ENCODE measurements at places on chromosomes 1 and 21.

DNA sequence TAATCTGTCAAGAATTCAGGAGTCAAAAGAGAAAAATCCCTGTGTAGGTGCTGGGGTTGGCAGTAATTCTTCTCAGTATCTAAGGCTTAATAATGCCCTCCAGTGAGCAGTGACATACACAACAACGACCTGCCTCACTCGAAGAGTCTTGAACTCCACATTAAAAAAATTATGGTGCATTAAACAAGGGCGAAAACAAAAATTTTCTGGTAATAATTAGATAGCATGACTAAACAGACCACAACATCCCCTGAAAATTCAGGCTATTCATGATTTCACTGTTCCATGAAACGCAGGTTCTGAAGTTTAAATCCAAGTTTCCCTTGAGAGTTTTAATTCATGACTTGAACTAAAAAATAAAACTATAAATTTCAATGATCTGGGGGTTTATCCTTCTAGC lies 5.1 kb downstream of the SRSF4 start:
- no peak overlapping the region for H3K27ac ChIP-seq
- no peak for DNase-seq
- no peaks in the 10 kb centered on the region for H3K27me3 ChIP-seq
- peaks cover 2% of the 10 kb centered on the region for H3K4me1 ChIP-seq
- H3K4me3 ChIP-seq: no peak overlapping the region

GRCh38 chr1:51699391-51699790 lies 82.5 kb downstream of the OSBPL9 start:
- H3K4me3 ChIP-seq: no peak overlapping the region
- peaks cover 10% of the 10 kb centered on the region for H3K4me1 ChIP-seq
- DNase-seq: no peak
- H3K27me3 ChIP-seq: no peaks in the 10 kb centered on the region

DNA sequence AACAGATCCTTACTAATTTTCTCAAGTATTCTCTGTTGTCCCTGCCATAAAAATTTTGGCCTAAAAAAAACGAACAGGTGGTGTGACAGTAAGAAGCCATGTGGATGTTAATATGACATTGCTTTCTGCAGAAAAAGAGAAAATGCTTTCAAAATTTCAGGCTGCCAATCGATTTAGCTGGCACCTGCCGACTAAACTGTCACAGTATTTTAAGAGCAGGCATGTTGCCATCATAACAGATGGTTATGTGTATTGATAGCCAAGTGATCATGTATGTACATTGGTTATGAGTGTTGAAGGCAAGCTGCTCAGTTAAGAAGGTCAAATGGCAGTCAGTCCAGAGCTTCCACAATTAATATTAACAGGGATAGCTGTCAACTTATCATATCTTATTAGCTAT lies 1017.0 kb downstream of the MRPL39 start:
- no peaks in the 10 kb centered on the region for H3K36me3 ChIP-seq
- no peak overlapping the region for H3K4me3 ChIP-seq
- no peaks in the 10 kb centered on the region for H3K4me1 ChIP-seq
- H3K27ac ChIP-seq: no peak overlapping the region
- no peaks in the 10 kb centered on the region for H3K27me3 ChIP-seq

GRCh38 chr1:42392255-42392654 lies 11.7 kb downstream of the RIMKLA start:
- no peaks in the 10 kb centered on the region for H3K27me3 ChIP-seq
- H3K36me3 ChIP-seq: no peaks in the 10 kb centered on the region
- no peak overlapping the region for H3K4me3 ChIP-seq
- no peak overlapping the region for H3K27ac ChIP-seq

- no peak for DNase-seq
- peaks cover 9% of the 10 kb centered on the region for H3K4me1 ChIP-seq
- no peaks in the 10 kb centered on the region for H3K36me3 ChIP-seq
Observed at GRCh38 chr1:8537991-8538390, 220.1 kb downstream of the SLC45A1 start.

GRCh38 chr1:99705385-99705784 lies 59.5 kb downstream of the PALMD start:
- H3K36me3 ChIP-seq: no peaks in the 10 kb centered on the region
- H3K4me3 ChIP-seq: no peak overlapping the region
- no peaks in the 10 kb centered on the region for H3K4me1 ChIP-seq
- DNase-seq: no peak
- H3K27ac ChIP-seq: no peak overlapping the region

- H3K36me3 ChIP-seq: no peaks in the 10 kb centered on the region
- H3K4me1 ChIP-seq: no peaks in the 10 kb centered on the region
- no peak for DNase-seq
- no peak overlapping the region for H3K27ac ChIP-seq
- H3K27me3 ChIP-seq: no peaks in the 10 kb centered on the region
- no peak overlapping the region for H3K4me3 ChIP-seq
Observed at GRCh38 chr1:218200979-218201378, 84.1 kb upstream of the RRP15 start.

GRCh38 chr1:33367485-33368405 lies 46.8 kb upstream of the A3GALT2 start:
- DNase-seq: peak; percentile 91
- H3K36me3 ChIP-seq: no peaks in the 10 kb centered on the region
- H3K4me1 ChIP-seq: peaks cover 17% of the 10 kb centered on the region
- H3K4me3 ChIP-seq: no peak overlapping the region

- DNase-seq: no peak
- H3K27ac ChIP-seq: no peak overlapping the region
- no peaks in the 10 kb centered on the region for H3K27me3 ChIP-seq
- no peaks in the 10 kb centered on the region for H3K36me3 ChIP-seq
Observed at GRCh38 chr1:168470901-168471431, 72.8 kb downstream of the XCL2 start.

DNA sequence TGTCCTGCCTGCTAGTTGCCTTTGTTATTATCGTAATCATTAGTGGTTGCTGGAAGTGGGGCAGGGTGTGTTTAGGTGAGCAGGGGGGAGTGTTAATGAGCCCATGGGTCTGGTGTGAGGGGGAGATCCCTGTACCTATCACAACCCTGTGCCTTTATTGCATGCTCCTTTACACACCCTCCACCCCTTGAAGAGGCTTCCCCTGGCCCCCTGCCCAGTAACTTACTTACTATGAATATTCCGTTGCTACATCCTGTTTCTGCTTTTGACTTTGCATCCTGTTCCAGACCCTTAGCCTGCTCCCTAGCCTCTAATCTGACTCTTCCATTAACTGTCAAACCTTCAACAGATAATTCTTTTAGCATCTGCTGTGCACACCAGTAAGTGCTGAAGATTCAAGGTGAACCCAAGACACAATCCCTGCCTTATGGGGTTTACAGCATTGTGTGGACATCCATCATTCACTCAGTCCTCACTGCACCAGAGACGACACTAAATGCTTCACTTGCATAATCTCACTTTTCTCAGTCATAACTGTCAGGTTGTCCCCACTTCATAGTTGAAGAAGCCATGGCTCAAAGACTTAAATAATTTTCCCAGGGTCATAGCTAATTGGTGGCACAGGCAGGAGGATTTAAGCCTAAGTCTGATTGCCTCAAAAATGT lies 47.9 kb downstream of the CDC7 start:
- no peaks in the 10 kb centered on the region for H3K27me3 ChIP-seq
- no peaks in the 10 kb centered on the region for H3K36me3 ChIP-seq
- no peak for DNase-seq
- H3K4me3 ChIP-seq: no peak overlapping the region

DNA sequence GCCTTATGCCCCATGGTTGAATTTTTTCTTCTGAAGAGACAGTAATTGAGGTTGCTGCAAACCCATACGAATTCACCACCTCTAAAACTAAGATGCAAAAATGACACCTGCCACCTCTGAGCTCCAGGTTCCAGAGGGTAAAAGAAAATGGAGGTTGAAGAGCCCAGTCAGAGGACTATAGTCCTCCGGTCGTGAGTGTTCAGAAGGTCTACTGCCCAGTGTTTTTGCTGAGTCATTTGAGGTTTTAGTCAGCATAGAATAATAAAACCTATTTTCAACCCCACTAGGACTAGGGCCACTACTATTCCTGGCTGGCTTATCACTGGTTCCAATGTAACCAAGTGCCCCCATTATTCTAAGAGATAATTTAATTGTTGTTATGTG lies 12.9 kb upstream of the SLAMF7 start:
- no peak overlapping the region for H3K4me3 ChIP-seq
- H3K4me1 ChIP-seq: peaks cover 4% of the 10 kb centered on the region
- H3K27me3 ChIP-seq: no peaks in the 10 kb centered on the region
- H3K27ac ChIP-seq: no peak overlapping the region

DNA sequence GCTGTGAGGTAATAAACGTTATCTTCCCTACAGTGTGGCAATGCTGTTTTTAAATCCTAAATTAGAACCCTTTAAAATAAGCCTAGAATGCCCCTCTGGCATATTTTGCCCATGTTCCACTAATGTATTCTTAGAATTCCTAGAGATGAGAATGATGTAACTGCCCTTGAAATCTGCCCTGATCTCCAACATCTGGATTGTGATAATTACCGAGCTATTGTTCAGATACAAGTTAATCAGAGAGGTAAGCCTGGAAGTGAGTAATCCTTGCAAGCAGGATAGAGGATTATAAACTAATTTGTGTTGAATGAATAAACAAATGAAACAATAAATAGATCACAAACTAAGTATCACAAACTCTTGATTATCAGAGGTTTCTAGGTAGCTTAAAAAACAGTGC lies 107.8 kb upstream of the DMRTA2 start:
- no peaks in the 10 kb centered on the region for H3K36me3 ChIP-seq
- DNase-seq: no peak
- no peaks in the 10 kb centered on the region for H3K27me3 ChIP-seq
- H3K4me1 ChIP-seq: no peaks in the 10 kb centered on the region
- H3K4me3 ChIP-seq: no peak overlapping the region

GRCh38 chr1:46466477-46467182 lies 23.0 kb upstream of the DMBX1 start:
- H3K4me3 ChIP-seq: peak overlapping the region; percentile 45
- H3K4me1 ChIP-seq: peaks cover 5% of the 10 kb centered on the region
- H3K27me3 ChIP-seq: no peaks in the 10 kb centered on the region
- no peak for DNase-seq
- H3K27ac ChIP-seq: no peak overlapping the region

- no peak for DNase-seq
- no peak overlapping the region for H3K27ac ChIP-seq
- H3K27me3 ChIP-seq: no peaks in the 10 kb centered on the region
- no peak overlapping the region for H3K4me3 ChIP-seq
- H3K4me1 ChIP-seq: peaks cover 2% of the 10 kb centered on the region
- H3K36me3 ChIP-seq: no peaks in the 10 kb centered on the region
Observed at GRCh38 chr21:41367301-41367944, 5.6 kb downstream of the MX2 start.

- peaks cover 6% of the 10 kb centered on the region for H3K4me1 ChIP-seq
- H3K4me3 ChIP-seq: peak overlapping the region; percentile 28
- H3K27me3 ChIP-seq: no peaks in the 10 kb centered on the region
- H3K36me3 ChIP-seq: no peaks in the 10 kb centered on the region
Observed at GRCh38 chr21:16280686-16281091, 550.9 kb downstream of the USP25 start.

DNA sequence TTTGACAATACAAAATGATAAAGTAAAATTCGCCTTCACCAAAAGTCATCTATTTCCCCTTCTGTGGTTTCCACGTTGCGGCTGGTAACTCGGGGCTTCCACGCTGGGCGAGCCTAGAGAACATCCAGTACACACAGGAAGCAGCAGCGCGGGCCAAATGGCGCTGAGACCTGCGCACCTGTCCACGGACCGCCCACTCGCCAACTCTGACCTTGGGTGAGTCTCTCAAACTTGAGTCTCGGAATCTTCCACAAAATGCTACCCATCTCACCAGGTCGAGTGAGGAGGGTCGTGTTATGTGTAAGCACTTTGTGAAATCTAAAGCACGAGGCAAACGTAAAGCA lies 820 bp upstream of the TTF2 start:
- H3K27me3 ChIP-seq: no peaks in the 10 kb centered on the region
- no peak overlapping the region for H3K27ac ChIP-seq
- peaks cover 4% of the 10 kb centered on the region for H3K4me1 ChIP-seq
- no peaks in the 10 kb centered on the region for H3K36me3 ChIP-seq
- DNase-seq: peak; percentile 41
